ENCODE measurements at places on chromosomes 5 and 9.

DNA sequence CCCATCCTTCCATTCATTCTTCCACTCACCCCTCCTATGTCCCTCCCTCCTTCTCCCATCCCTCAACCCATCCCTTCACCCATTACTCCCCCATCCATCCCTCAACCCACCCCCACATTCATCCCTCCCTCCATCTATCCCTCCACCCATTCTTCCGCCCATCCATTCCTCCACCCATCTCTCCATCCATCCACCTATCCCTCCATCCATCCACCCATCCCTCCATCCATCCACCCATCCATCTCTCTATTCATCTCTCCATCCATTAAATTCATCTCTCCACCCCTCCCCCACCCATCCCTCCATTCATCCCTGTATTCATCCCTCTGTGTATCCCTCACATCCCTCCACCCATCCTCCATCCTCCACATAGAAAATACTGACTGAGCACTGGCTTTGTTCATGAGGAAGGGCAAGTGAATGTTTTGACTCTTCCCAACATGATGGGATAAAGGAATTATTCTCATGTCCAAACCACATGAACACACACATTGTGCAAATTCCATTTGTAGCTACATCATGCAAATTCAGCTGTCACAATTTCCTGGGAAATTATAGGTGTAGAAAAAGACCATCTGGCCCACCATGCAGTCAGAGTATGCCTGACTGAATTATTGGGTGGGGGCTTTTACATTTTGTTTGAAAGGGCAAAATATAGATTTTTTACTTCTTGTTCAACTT, 6.9 kb upstream of the VAV2 start:
- no peak overlapping the region for H3K27ac ChIP-seq
- no peak for DNase-seq
- H3K4me1 ChIP-seq: no peaks in the 10 kb centered on the region
- no peak overlapping the region for H3K4me3 ChIP-seq

GRCh38 chr9:92669527-92669889, 423 bp downstream of the IPPK start:
- DNase-seq: no peak
- H3K27ac ChIP-seq: peak overlapping the region; percentile 95
- H3K36me3 ChIP-seq: peaks cover 11% of the 10 kb centered on the region

DNA sequence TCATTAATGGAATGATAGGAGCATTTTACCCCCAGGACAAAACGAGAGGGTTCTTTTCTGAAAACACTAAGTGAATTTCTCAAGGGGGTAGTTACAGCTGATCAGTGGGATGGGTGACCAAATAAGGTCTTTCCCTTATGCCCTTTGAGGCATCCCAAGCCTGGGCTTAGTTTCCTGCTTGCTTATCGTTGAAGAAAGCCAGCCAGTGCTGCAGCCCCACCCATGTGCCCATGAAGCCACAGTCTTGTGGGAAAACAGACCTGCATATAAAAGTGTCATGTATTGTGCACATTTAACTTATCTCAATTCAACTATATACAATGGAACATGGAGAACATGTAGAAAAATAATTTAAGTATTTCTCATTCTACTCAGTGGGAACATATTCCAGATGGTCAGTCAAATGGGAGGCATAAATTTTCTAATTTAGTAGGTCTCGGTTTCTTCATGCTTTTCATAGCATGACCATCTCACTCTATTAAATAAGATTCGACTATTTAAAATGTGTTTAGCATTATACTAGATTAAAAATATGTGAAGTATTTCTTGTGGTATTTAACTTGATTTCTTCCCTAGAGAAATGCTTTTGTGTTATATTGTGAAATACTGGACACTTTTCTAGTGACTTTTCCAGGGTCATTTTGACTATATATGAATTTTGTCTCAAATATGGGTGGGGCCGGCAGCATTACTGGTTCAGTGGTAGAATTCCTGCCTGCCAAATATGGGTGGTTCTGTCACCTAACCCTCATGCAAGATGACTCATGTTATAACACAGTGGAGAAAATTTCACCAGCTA, 189.7 kb upstream of the SGCD start:
- H3K36me3 ChIP-seq: no peaks in the 10 kb centered on the region
- no peak overlapping the region for H3K27ac ChIP-seq
- no peak overlapping the region for H3K4me3 ChIP-seq
- no peaks in the 10 kb centered on the region for H3K27me3 ChIP-seq

DNA sequence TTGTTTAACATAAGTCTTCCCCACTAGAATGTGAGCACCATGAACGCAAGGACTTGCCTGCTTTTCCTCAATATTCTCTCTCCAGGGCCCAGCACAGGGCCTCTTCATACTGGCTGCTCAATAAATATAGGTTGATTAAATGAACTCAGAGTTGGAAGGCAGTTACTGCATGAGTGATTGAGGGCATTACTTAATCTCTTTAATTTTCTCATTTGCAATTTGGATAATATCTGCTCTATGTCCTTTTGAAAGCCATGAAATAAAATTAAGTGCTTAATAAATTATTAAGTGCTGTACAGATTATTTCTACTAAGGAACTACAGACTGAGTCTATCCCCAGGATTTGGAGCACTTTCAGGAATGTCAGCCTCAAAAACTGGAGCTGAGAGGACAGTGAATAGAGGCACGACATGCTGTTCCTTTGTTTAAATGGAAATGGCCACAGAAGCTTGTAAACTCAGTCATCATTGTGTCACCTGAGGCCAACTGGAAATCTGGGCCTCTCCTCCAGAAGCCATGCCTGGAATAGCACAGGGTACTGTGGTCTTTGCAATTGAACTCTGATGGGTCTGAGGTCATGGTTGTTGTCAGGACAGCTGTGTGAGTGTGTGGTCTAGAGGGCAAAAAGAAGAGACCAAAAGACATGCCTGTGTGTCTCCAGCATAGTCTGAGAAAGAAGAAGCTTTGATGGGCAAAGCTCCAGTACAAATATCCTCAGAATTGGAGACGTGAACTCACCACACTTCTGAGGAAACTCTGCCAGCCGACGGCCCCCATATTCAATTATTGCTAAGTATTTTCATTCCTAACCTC, 86.1 kb downstream of the SH3TC2 start:
- no peaks in the 10 kb centered on the region for H3K36me3 ChIP-seq
- H3K27me3 ChIP-seq: peaks cover 34% of the 10 kb centered on the region
- H3K27ac ChIP-seq: no peak overlapping the region
- no peak for DNase-seq
- H3K4me3 ChIP-seq: no peak overlapping the region
- H3K4me1 ChIP-seq: no peaks in the 10 kb centered on the region

DNA sequence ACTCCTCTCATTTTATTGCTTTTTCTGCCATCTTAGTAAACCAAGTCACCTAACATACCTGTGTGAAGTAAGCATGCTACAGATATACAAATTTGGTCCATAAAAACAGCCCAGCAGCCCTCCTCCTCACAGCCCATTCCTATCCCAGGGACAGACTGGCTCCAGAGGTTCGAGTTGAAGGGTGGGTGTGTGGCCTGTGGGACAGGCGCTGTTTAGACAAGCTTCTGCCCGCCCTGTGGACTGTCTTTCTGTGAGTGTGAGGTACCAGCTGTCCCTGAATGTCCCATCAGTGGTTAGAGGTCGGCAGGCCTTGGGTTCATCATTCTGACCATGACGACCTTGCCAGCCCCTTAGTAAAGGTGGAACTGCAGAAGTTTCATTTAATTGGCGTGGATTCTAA, 82.0 kb downstream of the WNK2 start:
- peaks cover 62% of the 10 kb centered on the region for H3K27me3 ChIP-seq
- peaks cover 10% of the 10 kb centered on the region for H3K4me1 ChIP-seq

DNA sequence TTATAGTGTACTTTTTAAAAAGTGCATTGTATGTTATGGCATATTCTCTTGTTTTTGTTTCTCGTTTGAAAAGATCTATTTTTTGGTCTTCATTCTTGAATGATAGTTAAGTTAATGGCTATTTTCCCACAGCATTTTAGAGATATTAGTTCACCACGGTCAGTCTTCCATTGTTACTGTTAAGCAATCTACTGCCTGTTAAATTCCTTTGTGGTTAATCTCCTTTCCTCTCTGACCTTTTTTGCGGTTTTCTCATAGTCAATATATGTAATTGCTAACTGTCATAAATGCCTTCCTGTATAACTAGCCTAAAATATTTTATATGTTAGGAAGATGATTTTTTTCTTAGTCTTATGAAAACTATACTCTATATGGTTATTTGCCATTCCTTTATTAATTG, 250.8 kb upstream of the FBXL7 start:
- no peaks in the 10 kb centered on the region for H3K36me3 ChIP-seq
- no peak overlapping the region for H3K27ac ChIP-seq
- no peak overlapping the region for H3K4me3 ChIP-seq
- H3K27me3 ChIP-seq: no peaks in the 10 kb centered on the region
- DNase-seq: no peak
- no peaks in the 10 kb centered on the region for H3K4me1 ChIP-seq

GRCh38 chr9:76025286-76025685, 134.8 kb downstream of the PCSK5 start:
- H3K4me3 ChIP-seq: no peak overlapping the region
- no peaks in the 10 kb centered on the region for H3K36me3 ChIP-seq
- DNase-seq: no peak
- no peaks in the 10 kb centered on the region for H3K27me3 ChIP-seq

DNA sequence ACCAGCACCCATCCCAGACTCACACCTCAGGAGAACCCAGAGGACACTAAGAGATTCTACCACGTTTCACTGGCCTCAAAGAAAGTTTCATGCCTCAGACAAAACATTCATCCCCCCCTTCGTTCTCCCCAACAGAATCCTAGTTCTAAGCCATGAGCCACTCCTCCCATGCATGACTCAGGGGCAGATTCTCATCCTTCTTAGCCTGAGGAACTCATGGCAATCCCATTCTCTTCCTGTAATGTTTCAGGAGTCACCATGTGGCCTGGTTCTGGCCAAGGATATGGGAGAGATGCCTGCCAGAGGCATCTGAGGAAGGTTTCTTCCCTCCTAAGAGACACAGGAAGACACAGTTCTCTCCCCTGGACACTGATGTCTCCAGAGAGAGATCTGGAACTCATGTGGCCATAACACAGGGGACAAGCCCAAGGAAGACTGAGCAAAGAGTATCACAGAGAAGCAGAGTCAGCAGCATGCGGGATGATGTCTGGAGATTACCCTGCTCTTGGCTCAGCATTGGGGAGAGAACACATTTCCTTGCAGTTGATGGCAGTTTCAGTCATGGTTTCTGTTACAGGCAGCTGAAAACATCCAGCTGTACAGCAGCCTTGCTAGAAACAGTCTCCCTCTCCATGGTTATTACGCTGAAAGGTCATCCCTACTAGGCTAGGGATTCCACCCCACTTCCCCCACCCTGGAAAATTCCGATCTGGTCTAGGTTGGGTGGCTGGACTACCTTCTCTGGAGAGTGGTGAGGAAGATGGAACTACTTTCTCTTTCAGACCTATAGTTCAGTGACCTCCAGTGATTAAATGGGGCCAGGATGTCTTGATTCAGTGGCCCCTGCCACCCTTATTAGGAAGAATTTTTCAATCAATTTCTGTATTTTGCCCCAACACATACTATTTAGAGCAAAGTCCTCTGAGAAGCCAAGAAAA, 115.4 kb downstream of the ZNF608 start:
- no peaks in the 10 kb centered on the region for H3K27me3 ChIP-seq
- H3K4me3 ChIP-seq: no peak overlapping the region
- H3K27ac ChIP-seq: no peak overlapping the region
- no peak for DNase-seq
- no peaks in the 10 kb centered on the region for H3K36me3 ChIP-seq
- H3K4me1 ChIP-seq: no peaks in the 10 kb centered on the region

- H3K4me3 ChIP-seq: no peak overlapping the region
- H3K27me3 ChIP-seq: peaks cover 78% of the 10 kb centered on the region
- no peak overlapping the region for H3K27ac ChIP-seq
- DNase-seq: no peak
- no peaks in the 10 kb centered on the region for H3K36me3 ChIP-seq
- H3K4me1 ChIP-seq: no peaks in the 10 kb centered on the region
Measured at GRCh38 chr5:1660511-1660910, 136.8 kb upstream of the LPCAT1 start.

DNA sequence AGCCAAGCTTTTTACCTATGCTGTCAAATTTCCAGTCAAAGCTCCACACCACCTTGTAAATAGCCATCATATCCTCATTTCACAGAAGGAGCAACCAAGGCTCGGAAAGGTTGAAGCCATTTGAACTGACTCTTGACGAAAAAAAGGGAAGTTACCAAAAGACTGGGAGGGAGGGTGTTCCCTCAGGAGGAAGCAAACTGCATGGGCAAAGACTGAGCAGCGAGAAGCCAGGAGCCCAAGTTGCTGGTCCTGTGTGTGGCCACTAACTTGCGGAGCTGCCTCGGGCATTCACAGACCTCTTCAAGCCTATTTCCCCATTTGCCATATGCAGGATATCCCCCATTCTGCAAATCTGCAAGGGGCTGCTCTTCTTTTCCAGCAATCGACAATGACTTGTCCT, 37.4 kb downstream of the TTLL11 start:
- no peaks in the 10 kb centered on the region for H3K36me3 ChIP-seq
- no peak overlapping the region for H3K4me3 ChIP-seq
- no peaks in the 10 kb centered on the region for H3K27me3 ChIP-seq
- no peak overlapping the region for H3K27ac ChIP-seq
- H3K4me1 ChIP-seq: peaks cover 21% of the 10 kb centered on the region
- no peak for DNase-seq

DNA sequence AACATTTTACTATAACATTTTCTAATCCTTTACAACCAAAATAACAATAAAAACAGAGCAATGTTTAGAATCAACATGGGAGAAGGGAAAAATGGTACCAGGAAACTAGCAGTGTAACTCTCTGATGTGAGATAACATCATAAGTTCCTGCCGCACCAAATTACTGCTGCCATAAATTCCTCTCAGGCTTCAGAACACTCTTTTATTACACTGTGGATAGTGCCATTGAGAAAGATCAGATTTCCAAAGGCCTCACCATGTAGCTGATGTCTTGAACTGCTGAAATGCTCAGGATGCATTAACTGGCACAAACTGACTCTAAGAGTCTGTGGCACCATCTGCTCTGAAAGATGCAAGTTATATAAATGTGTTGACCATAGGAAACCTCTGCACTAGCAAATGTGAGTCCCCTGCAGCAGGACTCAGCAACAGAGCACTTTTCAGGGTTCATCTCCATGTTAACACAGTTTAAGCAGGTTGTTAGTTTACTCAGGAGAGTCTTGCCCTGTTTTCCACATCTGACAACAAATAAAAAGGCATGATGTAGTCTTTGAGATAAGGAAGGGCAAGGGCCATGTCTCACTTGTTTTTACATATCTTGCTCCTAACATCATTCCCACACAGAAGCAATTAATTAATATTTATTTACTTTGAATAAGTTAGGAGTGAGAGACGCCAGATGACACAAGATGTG, 218.1 kb downstream of the CETN3 start:
- H3K27me3 ChIP-seq: no peaks in the 10 kb centered on the region
- no peak overlapping the region for H3K4me3 ChIP-seq
- H3K27ac ChIP-seq: no peak overlapping the region
- DNase-seq: no peak
- H3K4me1 ChIP-seq: no peaks in the 10 kb centered on the region

- no peak for DNase-seq
- peaks cover 37% of the 10 kb centered on the region for H3K27me3 ChIP-seq
- no peaks in the 10 kb centered on the region for H3K36me3 ChIP-seq
- H3K27ac ChIP-seq: no peak overlapping the region
- H3K4me1 ChIP-seq: no peaks in the 10 kb centered on the region
Measured at GRCh38 chr9:38133595-38133994, 64.6 kb upstream of the SHB start.

All from central memory CD8-positive, alpha-beta T cell (primary cell).